Osteoblast (primary cell): ENCODE measurements at places on chromosomes 7 and 10. TPM values are rescaled to one million over a fixed set of nuclear protein-coding genes. Genes with fewer than 3 reads are reported as not detected.

DNA sequence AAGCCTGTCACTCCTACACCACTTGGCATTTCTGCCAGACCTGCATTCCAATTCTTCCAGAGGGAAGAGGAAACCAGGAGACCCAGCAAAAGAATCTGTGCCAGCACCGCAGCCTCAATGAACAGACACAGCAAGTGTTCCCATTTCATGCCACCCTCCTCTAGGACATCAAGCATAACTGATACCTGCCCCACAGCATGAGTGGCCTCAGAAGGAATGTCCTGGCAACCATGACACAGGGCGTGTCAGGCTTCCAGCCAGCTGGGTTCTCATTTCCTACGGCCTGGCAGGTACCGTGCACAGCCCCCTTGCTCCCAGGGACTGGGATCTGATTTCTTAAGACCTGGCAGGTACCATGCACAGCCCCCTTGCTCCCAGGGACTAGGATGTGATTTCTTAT lies 7.8 kb downstream of the MAD1L1 start:
- H3K36me3 ChIP-seq, result peaks cover 32% of the 10 kb centered on the region
- peak; percentile 51 for DNase-seq
- H3K27me3 ChIP-seq, result no peaks in the 10 kb centered on the region

DNA sequence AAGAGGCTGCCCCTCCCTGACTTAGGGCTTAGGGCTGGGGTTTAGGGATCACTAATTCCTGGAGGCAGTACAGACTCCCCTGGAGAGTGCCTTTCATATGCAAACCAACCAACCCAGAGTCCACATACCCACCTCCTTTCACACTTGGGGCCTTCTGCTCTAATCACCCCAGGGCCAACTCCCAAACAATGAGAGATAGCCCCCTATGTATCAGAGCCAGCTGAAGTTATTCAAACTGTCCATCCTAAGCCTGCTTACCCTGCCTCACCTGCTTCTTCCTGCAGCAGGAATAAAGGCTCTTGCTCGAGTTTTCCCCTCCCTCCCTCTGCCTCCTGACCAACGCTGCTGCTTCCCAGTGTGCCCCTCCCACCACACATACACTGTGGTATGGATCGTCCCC lies 51.8 kb upstream of the SLC35G1 start:
- H3K4me1 ChIP-seq, result no peaks in the 10 kb centered on the region
- no peaks in the 10 kb centered on the region for H3K36me3 ChIP-seq
- no peak overlapping the region for H3K27ac ChIP-seq
- DNase-seq, result no peak

DNA sequence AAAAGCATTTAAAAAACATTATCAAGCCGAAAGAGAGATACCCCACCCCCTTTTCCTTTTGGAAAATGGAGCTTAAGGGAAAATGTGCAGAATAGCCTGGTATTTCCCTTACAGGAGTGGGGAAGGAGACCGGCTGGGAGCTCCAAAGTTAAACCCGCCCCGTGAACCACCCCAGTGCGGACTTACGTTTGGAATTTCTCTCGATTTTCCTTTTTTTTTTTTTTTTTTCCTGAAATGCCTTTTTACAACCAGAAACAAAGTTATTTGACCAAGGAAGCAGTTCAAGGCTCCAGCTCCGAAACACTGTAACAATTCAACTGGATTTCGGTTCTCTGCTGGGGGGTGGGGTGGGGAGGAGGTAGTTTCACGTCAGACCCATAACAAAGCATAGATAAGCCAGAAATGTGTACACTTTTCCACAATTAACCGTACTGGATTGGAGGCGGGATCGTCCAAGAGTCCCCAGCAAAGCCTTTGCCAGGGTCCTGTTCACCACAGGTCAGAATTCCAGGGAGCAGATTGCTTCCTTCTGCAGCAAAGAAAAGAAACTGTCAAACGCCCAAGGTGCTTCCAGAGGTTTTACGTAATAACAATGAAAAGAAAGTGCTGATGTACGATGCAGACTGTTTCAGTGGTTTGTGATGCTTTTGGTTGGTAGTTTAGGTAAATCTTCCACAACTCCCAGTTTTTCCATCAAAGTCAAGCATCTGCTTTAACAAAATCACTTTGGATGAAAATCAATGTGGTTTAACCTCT lies 6.7 kb downstream of the SKIDA1 start:
- H3K4me1 ChIP-seq, result peaks cover 13% of the 10 kb centered on the region
- H3K4me3 ChIP-seq, result peak overlapping the region; percentile 74
- H3K27me3 ChIP-seq, result no peaks in the 10 kb centered on the region
- H3K27ac ChIP-seq, result peak overlapping the region; percentile 75
- DNase-seq, result peak; percentile 56
- no peaks in the 10 kb centered on the region for H3K36me3 ChIP-seq

The CDHR1 gene
- under 0.01 TPM in 1 of 2 replicates, not detected in the other for total RNA-seq

The FKBP6 gene
- total RNA-seq, result not detected in 2 replicates
